ENCODE measurements at places on chromosomes 7 and 10. TPM values are rescaled to one million over a fixed set of nuclear protein-coding genes. Genes with fewer than 3 reads are reported as not detected.

GRCh38 chr7:108875139-108875538 is 305.5 kb downstream of the DNAJB9 start:
- peak; percentile 16 for DNase-seq

DNA sequence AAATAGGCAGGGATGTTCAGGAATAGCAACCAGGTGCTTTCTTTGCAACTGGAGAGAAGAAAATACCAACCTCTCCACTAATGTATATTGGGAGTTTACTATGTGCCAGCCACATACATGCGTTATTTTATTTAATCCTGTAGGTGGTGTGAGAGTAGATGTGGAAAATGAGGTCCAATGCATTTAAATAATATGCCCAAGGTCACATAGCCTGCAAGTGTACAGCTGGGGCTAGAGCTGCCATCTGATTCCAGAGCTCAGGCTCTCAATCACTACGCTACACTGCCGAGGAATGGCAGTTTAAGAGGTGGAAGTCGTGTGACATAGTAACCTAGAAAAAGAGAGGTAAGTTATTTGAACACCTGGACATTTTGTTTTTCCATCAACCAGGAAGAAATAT is 277.0 kb downstream of the EXOC4 start:
- DNase-seq = no peak

GRCh38 chr7:157395206-157395605 is 58.4 kb downstream of the DNAJB6 start:
- DNase-seq = no peak

- DNase-seq = no peak
Measured at GRCh38 chr10:68601501-68602265, 41.5 kb downstream of the TET1 start.

DNA sequence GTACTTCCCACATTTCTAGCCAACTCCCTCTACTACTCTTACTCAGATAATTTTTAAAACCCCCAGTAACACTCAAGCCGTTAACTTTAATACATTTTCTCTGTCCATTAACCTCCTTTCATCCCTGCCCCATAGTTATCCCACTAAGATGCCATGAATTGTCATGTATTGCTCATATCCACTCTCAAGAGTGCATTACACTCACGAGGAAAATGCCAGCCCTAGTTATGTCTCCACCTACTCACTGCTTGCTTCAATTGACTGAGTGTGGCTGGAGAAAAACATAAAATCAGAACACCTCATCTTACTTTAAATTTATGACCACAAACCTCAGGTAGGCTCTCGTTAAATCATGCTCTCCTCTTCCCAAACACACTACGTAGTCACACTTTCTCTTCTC is 324.1 kb upstream of the NPSR1 start:
- DNase-seq = peak; percentile 51

DNA sequence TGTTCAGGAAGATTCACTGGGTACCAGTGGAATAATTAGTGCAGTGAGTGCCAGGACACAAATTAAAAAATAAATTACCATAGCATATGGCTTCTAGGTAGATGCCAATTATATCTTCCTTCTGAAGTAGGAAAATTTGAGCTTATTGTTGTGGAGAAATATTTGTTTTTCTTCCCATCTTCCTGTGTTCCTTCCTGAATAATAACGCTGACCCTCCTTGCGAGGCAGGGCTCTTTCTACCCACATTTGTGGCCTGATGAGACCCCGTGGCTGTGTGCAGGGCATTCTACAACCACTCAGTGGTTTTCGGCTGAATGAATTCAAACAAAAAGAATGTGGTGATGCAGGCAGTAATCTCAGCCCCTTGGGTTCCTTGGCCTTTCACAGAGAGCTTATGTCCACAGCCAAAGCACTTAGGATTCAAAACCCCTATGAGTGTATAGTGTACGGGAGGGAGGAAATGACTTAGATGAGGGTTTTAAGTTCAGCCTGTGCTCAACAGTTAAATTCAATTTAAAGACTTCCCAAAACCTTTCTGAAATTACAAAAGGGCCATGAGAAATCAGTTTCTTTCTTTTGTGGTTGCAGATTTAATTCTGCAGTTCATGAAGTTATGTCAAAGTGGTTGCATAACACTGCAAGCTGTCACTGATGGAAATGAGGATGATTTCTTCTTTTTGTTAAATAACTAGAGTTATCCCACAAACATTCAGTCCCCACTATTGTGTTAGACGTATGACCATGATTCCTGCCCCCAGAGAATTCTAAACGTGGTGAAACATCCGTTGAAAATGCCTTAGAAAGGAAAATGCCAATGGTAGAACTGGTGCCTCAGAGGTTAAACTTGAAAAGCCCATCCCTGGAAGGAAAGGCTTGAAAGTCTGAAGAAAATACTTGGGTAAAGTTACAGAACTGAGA is 255.3 kb downstream of the FZD1 start:
- peak; percentile 89 for DNase-seq

GRCh38 chr10:34102893-34103506 is 712.1 kb downstream of the PARD3 start:
- no peak for DNase-seq

DNA sequence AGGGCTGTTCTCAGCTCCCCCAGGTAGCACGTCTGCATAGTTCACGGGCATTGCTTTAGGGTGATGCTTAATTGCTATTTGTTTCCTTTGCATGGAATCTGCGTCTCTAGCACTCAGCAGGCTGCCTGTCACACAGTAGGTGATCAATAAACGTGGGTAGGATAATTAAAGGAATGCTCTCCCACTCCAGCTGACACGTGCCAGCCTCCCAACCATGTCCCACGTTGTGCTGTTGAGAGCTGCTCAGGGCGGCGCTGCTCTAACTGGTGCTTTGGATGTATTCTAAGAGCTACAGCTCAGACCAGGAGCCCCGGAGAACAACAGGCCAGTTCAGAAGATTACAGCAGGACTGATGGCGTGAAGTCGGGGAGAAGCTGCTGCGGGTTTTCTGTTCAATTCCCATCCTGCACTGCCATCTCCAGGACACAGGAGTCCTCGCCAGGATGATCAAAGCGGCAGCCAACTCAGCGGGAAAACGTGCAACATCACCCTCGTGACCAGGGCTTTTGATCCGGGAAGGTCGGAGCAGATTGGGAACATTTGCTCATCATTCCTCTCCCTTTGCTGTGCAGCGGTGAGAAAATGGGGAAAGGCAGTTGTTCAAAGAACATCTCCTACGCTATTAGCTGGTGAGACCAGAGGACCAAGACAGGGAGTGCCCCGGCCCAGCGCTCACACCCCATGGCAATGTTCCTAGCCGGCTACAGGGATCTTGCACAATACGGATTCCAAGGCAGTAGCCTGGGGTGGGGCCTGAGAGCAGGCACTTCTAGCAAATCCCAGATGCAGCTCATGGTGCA is 50.5 kb upstream of the FOXK1 start:
- peak; percentile 84 for DNase-seq

DNA sequence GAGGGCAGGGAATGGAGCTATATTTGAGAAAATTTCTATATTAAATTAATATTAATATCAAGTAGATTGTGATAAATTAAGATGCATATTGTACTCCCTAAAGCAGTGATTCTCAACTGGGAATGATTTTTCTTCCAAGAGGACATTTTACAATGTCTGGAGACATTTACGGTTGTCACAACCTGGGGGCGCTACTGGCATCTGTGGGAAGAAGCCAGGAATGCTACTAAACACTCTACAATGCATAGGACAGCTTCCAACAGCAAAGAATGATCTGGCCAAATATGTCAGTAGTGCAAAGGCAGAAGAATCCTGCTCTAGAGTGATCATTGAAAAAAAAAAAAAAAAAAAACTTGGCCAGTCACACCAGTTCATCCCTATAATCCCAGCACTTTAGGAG is 100.0 kb downstream of the LSM5 start:
- DNase-seq = no peak

GRCh38 chr10:796233-796632 is 106.8 kb upstream of the DIP2C start:
- no peak for DNase-seq

DNA sequence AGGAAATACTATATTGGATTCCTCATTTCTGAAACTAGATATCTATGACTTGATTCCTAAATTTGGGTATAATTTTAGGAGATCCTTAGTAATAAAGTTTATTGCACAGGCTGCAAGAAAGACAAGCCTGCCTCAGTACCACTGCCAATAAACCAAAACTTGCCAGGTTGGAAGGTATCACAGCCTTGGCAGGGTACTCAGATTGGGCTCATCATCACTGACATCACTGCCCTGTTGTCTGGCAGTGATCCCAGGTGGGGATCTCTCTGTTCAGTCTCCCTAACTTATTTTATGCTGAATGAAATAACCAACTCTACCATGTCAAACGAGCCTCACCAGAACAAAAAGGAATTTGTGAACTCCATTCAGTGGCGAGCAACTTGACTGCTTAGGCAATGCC is 18.8 kb downstream of the FIGNL1 start:
- no peak for DNase-seq

DNA sequence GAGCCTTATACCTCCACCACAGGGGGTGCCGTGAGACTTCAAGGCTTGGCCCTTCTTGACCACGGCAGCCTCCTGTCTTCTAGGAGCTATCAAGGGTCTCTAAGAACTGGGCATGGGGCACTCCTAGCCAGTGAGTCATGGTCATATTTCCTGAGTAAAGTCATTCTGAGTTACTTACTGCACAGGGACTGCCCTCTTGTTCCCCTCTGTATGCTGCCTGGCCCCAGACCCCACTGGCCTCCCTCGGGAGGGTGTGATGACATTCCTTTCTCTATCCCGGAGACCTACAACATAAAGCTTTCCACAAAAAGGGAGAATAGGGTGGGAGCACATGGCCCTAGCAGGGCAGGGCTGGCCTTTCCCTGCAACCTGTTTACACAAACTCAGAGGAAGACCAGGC is 21.4 kb downstream of the DPCD start:
- no peak for DNase-seq

GRCh38 chr10:4526311-4526731 is 299.7 kb upstream of the AKR1E2 start:
- no peak for DNase-seq

DNA sequence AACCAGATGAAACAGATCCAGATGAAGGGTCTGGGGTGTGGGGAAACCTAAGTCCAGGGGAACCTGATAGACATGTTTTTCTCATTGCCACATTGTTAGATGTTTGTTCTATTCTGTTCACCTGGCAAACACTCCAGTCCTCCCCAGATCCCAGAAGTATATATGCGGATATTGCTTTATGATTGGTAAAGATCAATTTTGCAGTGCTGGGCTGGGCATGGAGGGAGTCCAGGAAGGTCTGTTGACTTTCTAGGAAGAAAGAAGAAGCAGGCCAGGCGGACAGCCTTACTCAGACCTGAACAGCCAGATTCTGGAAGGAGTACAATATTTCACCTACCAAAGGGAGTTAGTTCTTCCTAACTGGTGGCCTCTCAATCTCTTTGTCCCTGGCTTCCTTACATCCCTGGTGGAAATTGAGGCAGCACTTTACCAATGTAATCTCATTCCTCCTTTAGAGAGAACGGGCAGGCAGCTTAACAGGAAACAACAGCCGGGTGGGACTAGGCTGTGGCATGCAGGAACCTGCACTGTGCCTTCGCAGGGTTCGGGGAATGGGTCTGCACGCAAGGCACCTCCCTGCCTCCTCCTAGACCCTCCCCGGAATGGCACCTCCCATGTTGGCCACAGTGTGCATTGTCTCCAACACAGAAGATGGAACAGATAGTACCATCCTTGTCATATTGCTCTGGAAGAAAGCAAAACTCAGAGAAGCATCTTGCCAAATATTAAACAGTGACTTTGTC is 930 bp downstream of the GIMAP6 start:
- DNase-seq = no peak

DNA sequence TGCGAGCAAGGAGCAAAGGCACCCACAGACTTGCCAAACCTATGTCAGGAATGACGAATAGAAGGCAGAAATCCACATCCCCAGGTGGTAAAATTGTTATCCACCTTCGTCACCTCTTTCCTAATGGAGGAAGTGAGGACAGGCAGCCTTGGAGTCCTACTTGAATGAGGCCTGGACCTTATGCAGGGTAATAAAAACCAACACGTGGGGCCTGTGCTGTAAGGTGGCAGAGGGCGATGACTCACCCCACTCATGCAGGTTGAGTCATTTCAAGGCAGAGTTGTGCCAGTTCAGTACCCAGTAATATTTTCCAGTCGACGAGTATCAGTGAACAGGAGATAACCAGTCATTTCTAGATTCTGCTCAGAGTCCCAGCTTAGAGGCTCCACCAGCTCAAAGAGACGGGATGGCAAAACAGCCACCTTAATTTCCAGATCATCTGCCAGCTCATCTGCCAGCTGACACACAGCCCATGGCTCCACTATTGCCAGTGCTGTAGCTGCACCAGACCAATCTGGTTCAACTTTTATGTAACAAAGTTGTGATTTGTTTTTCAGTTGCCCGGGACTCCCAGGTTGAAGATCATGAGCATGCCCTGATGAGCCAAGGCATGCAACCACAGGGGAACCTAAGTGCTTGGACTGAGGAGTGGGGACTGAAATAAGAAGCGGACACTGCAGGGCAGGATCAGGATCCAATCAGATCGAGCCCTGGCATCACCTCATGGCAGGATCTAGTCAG is 176.2 kb upstream of the ITGB1 start:
- DNase-seq = peak; percentile 100

DNA sequence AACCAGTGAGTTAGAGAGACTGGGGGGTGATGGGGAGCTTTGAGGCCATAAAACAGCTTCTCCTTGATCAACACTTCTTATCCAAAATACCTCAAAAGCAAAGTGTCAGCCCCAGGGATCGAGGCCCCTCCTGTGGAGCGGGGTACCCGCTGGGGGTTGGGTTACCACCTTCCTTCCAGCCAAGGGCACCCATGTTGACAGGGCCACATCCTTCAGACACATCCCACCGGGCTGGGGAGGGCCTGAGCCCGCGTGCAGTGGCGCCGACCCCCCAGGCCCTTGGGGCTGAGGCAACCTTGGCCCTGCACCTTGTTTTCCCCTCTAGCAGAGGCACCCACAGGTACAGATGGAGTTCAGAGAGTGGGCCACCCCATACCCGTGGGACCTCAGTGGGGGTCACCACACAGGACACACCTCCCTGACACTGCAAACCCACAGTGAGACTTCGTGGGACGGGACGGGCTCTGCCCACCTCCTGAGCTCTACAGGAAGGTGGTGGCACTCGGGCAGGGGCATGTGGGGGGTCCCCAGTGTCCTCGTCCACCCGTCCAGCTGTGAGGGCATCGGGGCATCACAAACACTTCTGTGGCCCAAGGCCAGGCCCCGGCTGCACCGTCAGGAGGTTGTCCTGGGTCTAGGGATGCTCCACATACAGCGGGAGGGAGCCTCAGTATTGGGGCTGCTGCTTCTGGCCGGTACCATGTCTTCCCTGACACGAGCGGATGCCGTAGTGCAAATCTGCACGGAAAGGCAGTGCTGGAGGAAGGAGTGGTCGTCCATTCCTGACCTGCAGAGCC is 10.7 kb downstream of the DPYSL4 start:
- no peak for DNase-seq

Gene NXPH1
- total RNA-seq = not detected

Gene ARMS2
- total RNA-seq = not detected

Gene ELFN1
- total RNA-seq = 0.15 TPM

Gene TDRD1
- total RNA-seq = 8.1 TPM

Gene MYOF
- 268 TPM for total RNA-seq

Gene DTX2
- total RNA-seq = 10.6 TPM

Data from renal cortical epithelial cell (primary cell).